ENCODE measurements at places on chromosomes 1 and 21.
A peak's percentile ranks its signal among the peaks of the same experiment; 100 is the strongest.

DNA sequence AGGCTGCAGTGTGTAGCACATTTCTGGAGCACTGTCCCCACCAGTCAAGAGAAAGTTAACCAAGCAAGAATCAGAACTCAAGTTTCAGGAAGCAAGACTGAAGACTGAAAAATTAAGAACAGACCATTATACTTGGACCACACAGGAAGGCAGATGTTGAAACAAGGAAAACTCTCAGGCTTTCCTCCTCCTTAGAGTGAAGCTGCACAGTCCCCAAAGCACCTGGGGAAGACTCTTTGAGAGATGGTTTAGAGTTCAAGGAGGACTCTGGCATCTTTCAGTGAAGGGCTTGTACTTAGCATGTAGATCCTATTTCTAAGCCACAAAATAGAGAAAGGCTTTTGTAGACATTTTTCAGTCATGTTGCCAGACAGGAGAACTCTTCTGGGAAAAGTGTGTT, 113.7 kb upstream of the KCTD3 start:
- DNase-seq = no peak

- no peak for DNase-seq
Measured at GRCh38 chr21:43684424-43684823, 25.1 kb downstream of the RRP1B start.

DNA sequence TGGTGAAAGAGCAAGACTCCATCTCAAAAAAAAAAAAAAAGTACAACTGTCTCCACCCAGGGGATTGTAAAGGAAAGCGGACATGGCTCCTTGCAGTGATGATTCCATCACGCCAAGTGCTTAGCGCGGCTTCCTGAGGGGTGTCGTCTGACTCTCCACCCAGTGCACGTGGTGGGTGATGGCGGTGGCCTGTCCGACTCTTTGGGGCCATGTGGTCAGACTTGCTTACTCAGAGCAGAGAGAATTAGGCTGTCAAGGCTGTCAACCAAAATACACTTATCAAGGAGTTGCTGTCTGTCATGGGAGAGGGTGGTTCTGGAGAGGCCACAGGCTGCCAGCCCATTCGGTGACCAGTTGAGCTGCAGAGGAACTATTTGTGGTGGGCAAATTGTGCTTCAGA, 49.4 kb downstream of the PTPRF start:
- DNase-seq = no peak

DNA sequence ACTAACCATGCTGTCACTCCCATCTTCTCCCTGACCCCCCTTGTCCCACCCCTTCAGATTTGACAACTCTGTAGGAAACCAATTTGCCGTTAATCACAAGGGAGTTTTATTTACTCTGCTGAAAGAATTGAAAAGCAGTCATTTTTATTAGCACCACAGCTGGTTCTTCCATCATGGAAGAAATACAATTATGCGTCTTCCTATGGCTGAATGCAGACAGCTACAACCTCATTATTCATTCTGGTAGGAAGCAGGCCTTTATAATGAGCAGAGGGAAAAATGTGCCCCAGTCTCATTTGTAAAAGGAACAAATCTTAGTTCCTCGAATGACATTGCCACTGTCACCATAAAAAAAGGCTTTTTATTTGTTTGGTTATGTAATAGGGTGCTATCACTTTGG, 35.2 kb downstream of the JUN start:
- DNase-seq = no peak

GRCh38 chr1:11462224-11462923, 16.6 kb upstream of the DISP3 start:
- DNase-seq = no peak

DNA sequence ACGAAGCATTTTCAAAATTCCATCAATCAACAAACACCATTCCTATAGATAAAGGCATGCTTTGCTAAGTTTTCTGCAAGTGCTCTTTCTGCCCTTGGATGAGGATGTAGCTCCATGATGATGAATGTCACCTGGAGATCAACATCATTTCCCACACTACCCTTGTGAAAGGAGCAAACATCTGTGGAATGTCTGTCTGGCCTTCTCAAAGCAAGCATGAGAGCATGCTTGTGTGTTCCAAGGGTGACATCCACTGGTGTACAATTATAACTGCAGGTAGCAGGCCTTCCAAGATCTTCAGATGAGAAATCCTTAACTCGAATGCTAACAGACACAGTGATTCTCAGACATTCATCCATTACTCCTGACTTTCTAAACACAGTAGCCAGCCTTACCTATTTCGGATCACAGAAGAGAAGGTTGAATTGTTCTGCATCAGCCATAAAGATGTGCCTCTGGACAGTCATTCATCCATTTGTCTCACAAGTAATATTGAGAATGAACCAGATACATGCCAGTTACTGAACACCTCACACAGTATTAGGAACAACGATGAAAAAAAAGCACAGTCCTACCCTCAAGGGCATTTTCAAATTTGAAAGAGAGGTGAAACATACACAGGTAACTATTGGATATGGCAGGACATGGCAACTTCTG, 162.4 kb downstream of the TPR start:
- no peak for DNase-seq

DNA sequence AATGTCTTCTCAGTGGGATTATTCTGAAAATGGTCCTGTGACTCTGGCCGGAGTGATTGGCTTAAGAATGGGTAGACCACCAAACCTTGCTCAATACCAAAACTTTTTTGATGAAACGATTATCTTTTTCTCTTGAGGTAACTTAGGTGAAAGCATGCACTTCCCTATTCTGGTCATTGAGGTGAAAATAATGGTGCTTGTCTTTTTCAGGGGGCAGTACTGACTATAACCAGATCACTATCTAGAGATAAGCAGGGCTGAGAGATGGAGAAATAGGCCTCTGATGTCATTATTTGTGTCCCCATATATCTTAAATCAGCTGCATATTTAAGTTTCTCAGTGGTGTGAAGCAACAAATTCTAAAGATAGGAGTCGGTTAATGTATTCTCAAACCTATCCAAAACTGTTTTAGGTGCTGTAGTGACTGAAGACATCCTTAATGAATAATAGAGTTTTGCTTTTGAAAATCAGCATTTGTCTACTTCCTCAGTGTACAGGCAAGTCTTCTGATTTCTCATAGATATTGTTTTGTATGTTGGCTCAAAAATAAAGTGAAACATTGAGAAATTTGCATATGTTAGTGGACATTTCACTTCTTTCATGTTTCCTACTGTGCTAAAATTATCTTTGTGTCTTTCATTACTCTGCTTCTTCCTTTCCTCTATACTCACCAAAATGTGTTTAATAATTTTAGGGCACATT, 735.3 kb upstream of the ADGRL4 start:
- DNase-seq = no peak

DNA sequence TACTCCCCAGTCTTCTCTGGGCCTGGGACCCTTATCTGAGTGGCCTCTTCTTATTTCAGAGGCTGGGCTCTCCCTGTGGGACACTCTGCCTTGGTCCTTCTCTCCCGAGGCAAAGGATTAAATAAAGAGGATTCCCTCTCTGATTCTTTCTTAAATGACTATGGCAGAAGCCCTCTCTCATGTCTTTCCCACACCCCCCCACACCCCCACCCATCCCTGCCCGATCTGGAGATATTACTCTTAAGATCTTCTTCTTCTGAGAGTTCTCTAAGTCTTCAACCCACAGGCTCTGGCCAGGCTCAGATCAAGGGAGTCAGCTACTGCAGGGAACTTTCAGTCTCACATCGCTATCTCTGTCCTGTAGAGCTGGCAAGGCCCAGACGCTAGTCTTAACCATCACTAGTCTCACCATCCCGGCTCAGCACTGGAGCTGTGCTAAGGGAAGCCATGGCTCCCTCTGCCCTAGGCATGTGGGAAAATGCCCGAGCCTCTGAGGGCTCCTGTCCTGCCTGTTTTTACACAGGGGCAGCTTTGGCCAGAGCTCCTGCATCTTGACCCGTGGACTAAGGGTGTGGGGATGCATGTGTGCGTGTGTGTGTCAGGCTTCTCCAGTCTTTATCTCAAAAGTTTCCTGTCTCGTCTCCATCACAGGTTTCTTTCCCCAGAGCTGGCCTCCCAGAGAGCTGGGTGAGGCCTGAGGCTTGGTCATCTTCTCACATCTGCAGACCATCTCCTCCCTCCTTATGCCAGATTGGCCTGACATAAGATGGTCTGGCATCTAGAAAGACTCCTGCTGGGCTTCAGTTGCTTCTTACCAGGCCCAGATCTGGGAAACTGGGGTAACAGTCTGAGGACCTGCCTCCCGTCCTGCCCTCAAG, 36.7 kb downstream of the LGR6 start:
- DNase-seq = no peak

DNA sequence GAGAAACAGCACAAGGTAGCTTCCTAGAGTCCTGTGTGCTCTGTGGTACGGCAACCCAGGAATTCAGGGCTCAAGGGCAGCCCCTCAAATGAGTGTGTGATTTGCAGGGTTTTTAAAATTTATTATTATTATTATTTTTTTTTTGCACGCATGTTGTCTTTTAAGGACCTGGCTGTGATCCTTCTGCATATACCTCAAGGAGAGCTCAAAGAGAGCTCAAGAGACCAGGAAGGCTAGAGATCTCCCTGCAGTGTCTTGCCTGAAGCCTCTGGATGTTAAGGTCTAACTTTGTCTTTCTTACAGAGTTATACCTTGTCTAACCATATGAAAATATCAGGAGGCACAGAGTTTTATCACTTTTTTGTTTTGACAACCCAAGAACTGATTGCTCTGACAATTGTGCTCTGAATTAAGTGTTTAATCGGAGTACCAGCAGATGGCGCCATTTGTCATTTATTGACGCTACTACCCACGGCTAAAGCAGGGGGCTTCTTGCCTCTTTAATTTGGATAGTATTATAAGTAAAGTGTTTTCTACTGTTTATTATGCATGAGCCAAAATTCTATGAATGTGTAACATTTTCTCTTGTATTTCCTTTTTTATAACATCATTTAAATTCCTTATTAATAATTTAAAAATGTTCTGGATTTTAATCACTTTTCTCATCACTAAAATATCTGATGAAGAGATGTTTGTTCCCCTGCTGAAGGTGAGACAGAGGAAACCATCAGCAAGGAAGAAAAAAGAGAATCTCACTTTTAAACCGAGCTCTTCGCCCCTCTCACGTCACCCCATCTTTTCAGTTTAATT, 35.8 kb upstream of the LMO4 start:
- DNase-seq = peak; percentile 70

- DNase-seq = no peak
Measured at GRCh38 chr1:111973150-111973790, 16.2 kb downstream of the KCND3 start.

GRCh38 chr1:151897991-151898431, 11.3 kb downstream of the THEM4 start:
- no peak for DNase-seq

- DNase-seq = no peak
Measured at GRCh38 chr1:91784191-91784590, 101.8 kb downstream of the TGFBR3 start.

DNA sequence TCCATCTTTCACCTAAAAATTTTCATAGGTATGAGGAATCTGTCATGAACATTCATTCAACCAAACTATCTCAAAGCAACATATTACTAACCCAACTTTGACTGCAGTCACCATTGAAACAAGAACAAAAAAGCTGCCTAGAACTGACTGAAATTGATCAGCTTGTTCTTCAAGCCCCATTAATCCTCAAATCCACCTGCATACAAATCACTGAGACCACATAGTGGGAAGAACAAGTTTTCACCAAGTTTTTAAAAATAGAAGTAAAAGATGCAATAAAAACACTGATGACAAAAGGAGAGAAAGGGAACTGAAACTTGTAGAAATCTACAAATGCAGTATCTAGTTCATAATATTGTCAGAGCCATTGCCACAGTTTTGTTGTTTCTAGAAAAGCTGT, 6.1 kb downstream of the SORT1 start:
- no peak for DNase-seq

DNA sequence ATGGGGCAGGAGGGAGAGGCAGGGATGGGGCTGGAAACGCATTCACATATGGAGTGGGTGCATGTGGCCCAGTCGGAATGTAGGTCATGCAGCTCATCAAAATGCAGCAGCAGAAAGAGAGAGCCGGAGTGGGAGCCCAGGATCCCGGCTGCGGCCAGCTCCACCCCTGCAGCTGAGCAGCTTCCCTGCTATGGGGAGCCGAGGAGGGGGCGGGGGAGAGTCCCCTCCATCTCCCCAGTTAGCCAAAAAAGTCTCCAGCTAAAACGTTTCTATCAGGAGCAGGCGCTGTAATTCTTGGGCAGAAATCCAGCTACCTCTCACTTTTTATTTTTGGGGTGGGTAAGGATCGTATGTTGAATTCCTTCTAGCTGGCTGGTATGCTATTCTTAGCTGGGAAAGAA, 39.7 kb downstream of the MRPL37 start:
- peak; percentile 81 for DNase-seq

GRCh38 chr1:31705080-31705866, 1.5 kb upstream of the COL16A1 start:
- peak; percentile 28 for DNase-seq

DNA sequence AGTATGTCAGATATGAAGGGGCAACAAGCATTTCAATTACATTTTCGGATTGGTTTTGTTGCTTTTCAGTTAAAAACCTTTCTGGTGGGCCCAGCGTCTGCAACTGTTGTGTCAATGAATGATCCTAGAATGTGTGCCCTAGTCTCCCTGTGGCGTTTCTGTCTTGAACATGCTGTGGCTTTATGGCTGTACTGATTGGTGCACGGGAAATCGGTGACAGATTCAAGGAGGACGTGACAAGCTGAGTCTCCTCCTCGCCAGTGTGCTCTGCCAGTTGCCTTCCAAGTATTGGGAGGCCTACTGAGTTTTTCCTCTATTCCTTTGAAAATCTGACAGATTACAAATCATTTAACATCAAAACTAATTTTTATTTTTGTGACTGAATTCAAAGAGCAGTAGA, 127.6 kb downstream of the ZP4 start:
- DNase-seq = no peak

DNA sequence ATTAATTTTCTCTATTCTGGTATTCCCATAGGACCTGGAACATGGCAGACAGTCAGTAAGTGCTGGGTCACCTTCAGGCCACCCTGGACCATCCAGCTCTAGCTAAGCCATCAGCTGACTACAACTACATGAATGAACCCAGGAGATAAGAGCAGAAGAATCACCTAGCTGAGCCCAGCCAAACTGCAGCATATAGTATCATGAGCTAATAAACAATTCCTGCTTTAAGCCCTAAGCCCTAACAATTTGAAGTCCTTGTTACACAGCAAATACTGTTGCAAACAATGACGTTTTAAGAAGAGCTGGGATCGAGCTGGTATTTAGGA, 14.2 kb upstream of the CITED4 start:
- DNase-seq = no peak

GRCh38 chr1:15816674-15817073, 9.2 kb upstream of the UQCRHL start:
- DNase-seq = no peak
